ENCODE measurements at places on chromosomes 1 and 21.

DNA sequence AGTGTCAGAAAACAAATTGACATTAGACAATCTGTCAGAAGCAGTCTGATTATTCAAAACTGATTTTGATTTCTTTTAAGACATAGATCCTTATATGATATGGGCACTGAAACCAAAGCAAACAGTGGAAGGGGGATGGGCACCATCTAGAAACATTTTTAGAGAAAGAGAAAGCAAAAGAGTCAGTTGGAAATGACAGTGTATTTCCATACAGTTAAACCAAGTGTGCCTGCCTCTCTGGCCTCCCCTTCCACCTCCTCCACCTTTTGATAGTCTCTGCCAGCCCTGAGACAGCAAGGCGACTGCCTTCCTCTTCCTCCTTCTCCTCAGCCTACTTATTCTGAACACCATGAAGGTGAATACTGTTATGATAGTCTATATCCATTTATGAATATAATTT lies 949.7 kb downstream of the AMY1C start:
- DNase-seq, result no peak

DNA sequence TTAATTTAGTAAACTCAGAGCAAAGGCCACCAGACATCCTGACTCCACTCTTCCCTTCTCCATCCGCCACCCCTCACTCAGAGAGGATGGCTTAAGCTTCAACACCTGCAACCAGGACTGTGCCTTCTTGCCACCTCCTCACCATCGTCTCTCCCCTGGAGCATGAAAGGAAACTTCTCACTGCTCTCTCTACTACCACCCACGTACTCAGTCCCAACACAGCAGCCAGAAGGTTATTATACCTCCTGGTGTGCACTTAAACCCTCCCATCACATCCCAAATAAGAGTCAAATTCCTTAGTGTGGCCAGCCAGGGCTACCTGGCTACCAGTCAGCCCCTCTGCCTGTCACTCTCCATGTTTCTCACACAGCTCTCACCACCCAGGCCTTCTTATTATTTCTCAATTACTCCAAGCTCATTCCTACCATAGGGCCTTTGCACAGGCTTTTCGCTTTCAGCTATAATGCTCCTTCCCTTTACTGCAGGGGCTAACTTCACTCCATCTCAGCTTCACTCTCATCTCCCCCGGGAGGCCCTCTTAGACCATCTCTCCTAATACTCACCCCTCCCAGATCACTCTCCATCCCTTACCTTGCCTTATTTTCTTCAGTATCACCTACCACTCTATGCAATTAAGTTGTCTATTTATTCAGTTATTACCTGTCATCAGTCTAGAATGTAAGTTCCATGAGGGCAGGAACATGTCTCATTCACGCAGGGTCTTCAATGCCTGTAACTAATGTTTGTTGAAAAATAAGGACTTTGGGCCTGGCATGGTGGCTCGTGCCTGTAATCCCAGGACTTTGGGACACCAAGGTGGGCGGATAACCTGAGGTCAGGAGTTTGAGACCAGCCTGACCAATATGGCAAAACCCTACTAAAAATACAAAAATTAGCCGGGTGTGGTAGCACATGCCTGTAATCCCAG lies 137.5 kb downstream of the TOMM20 start:
- DNase-seq, result no peak

DNA sequence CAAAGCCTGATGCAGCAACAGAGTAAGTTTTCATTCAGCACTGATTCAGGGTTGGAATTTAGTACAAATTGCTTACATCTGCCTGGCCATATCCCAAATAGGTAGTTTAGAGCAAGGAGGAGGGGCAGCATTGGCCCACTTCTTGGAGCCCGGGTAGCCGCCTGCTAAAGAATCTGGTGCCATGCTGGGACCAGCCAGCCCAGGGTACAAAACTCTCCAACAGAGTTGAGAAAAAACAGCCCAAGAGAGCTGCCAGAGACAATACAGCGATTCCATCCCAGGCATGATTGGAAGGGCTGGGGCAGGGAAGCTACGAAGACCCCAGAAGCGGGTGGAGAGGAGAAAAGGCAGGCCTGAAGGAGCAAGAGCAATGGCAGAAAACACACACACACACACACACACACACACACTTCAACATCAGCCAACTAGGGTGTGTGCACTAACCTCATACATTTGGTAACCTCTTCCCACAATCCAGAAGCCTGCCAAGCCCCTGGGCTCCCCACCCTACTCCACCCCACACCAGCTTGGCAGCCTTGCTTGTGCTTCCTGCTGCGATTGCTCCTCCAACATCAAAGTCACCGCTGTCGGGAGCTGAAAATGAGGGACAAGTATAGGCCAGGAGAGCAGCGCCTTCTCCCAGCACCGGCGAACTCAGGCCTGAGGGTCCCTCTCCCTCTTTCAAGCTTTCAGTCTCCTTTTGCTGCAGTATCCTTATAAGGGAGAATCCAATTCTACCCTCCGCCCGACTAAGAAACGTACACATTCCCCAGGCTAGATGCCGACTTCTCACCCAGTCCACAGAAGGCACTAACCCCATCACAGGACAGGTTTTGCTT lies 1.2 kb downstream of the PIK3C2B start:
- peak; percentile 5 for DNase-seq

DNA sequence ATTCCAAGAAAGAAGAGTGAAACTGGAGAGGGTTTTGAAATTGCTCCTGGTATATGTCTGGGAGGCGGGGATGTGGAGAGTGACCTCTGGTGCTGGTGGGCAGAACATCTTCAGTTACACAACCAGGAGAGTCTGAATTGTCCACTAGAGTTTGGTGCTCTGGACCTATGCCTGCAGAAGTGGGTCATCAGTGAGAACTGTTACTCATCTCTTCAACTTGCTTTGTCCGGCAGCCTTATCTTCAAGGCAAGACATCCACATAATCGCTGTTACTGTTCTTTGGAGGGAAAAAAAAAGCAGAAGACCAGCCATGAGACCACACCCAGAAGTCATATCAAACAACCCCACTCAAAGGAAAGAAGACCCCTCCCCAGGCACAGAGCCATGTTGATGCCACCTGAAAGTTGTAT lies 14.9 kb downstream of the SH2D1B start:
- no peak for DNase-seq

GRCh38 chr1:229130028-229130668 lies 140.8 kb upstream of the RAB4A start:
- DNase-seq, result no peak

- DNase-seq, result no peak
Observed at GRCh38 chr1:117512728-117513321, 93.0 kb upstream of the TENT5C start.

DNA sequence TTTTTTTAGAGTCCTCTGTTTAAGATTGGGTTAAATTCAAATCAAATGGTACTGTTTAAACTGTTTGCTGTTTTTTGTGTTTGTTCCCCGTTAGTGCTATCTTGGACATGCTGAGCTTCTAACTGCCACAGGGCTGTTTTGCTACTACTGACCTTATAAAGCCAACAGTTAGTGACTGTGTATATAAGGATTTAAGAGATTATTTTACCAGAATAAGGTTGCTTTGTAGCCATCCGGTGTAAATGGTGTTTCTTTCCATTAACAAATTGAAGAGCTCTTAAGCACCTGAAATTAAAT lies 37.0 kb downstream of the ZNF281 start:
- no peak for DNase-seq

- DNase-seq, result no peak
Observed at GRCh38 chr1:159577446-159577845, 10.2 kb upstream of the APCS start.

DNA sequence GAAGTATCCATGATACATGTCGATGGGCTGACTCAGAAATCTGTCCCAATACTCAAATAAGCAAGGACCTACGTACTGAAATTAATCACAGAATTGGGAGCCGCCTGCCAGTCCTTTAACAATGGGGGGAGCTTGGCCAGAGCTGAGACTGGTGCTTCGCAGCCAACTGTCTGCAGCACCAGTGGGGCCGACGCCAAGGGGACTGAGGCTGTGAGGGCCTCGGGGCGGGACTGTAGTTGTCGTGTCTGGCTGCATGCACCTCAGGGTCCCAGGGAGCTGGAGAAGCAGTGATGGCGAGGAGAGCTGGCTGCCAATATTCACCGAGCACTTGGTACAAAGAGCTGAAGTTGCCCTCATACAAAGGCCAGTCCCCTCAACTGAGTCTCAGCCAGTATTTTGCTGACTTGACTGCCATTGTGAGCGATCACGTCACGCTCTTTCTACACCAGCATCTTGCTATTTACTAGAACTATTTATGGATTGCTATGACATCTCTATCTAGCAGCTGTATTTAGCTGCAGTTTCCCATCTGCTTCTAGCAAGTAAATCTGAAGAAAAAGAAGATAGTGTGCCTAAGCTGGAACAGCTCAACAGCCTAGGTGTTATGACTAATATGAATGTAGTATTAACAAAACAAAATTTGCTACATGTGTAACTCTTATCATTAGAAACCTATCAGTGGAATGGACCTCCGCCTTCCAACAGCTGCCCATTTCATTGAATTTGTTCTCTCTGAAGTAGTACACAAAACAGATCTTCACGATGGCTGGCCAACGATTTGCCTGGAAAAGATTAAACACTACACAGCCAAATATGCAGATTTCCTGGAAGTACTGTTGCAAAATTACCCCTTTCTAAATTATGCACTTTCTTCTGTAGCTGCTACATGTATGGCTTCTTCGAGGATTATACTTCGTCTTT lies 29.1 kb downstream of the EVI5 start:
- DNase-seq, result no peak

- no peak for DNase-seq
Observed at GRCh38 chr1:183575606-183576005, 14.7 kb downstream of the NCF2 start.

DNA sequence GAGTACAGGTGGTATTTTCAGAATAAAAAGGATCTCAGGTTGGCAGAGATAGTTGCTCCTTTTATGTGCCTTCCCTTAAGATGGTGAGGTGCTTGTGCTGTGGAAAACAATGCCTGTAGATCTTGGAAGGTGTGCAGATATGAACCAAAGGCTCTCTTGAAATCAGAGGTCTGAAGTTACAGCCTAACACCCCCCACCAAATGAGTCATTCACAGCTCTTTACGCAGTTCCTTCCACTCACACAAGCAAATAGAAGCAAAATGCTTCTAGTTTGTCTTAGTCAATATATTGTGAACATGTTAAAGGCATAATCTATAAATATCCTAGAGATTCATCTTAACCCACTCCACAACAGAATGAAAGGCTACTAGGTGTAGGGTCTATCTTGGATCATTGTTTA lies 128.9 kb upstream of the NR5A2 start:
- no peak for DNase-seq

DNA sequence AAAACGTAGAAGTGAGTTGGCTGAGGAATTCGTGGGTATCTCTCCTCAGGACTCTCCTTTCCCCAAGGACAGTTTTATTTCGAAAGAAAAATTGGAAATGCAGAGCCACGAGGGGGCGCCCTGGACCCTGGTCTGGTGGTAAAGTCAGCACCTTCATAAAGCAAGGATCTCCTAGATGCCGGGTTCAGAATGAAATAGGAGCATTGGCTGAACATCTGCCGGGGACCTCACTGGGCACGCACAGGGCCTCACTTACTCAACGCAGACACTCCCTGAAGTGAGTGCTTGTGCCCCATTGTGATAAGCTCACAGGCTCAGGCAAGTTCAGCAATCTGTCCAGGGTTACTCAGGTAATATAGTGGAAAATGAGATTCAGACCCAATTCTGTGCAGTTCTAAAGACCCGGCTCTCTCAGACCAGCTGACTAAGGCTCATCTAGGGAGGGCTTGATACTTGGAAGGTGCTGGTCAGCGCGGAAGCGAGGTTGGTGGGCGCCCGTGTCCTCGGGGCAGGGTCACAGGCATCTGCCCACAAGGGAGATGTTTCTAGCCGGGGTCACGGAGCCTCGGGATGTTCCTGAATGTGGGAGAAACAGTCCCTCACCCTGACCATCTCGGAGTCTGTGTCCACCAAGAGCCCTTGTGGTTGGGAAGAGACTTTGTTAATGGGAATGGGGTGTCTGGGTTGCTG lies 55.7 kb upstream of the ETV3 start:
- peak; percentile 65 for DNase-seq

- no peak for DNase-seq
Observed at GRCh38 chr1:36076979-36077573, 6.8 kb upstream of the TEKT2 start.

- DNase-seq, result no peak
Observed at GRCh38 chr1:224825525-224826000, 103.9 kb upstream of the DNAH14 start.

DNA sequence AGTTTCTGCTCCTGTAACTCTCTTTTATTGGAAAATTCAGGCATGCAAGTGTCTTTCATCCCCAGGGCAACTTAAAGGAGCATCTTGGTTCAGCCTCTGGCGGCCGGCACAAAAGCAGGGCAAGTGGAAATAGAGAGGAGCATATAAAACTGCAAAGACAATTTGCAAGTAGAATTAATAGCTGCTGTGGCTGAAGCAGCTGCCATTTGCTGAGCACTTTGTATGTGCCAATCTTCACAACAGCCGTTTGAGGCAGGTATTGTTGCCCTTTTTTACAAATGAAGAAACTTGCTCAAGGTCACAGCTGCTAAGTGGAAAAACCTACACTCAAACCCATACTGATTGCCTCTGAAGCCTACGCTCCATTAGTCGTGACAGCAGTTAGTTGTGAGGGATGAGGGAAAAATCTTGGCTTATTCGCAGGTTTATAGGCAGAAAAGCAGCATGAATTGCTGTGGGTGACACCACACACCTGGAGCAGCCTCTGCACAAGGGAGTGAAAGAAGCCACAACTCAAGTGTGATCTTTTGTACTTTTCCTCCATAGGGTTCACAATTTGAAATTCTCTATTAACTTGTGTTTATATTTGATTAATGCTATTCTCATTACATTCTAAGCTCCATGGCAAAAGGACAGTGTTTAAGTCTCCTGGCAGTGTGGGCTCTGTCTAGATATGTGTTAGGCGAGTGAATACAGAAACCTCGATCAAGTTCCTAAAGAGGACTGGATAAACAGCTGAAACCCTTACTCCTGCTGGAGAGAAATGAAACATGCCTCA lies 99.0 kb upstream of the BEND5 start:
- no peak for DNase-seq

GRCh38 chr1:203555076-203555475 lies 61.1 kb downstream of the OPTC start:
- no peak for DNase-seq

DNA sequence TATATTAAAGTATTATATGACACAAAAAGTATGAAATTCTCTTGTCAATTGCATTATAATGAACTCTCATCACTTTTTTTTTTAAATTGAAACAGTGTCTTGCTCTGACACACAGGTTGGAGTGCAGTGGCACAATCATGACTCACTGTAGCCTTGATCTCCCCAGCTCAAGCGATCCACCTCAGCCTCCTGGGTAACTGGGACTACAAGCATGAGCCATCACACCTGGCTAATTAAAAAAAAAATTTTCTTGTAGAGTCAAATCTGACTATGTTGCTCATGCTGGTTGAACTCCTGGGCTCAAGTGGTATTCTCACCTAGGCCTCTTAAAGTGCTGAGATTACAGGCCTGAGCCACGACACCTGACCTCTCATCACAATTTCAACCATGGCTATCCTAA lies 259.3 kb downstream of the S1PR1 start:
- no peak for DNase-seq

- DNase-seq, result no peak
Observed at GRCh38 chr21:27083144-27083543, 116.3 kb upstream of the ADAMTS5 start.
